A172 (cell line): ENCODE measurements at places on chromosomes 4 and X.

- no peak for DNase-seq
Observed at GRCh38 chr4:156501962-156502361, 469.6 kb downstream of the PDGFC start.

GRCh38 chr4:1869530-1870327, 1.5 kb upstream of the NSD2 start:
- no peak for DNase-seq

DNA sequence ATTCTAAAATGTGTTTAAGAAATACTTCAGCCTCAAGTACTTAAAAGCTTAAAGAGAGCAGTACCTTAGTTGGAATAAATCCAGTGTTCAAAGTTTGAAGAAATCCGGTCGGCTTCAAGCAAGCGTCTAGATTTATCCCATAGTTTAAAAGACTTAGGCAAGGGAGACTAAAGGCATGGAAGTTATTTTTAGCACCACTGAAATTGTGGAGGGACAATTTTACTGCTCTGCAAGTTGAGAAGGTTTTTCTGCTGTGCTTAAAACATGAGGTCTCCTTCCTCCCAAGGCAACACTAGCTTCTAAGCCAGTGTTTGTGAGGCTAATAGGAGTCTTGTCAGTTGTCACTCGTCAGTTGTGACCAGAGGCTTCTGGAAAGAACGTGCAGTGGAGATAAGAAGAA, 183.5 kb downstream of the MSL3 start:
- DNase-seq: no peak

- DNase-seq: peak; percentile 26
Observed at GRCh38 chrX:41518841-41519220, 71.7 kb downstream of the NYX start.

GRCh38 chr4:78938474-78938867, 767 bp downstream of the PAQR3 start:
- no peak for DNase-seq

- DNase-seq: peak; percentile 37
Observed at GRCh38 chr4:87679449-87680169, 29.5 kb downstream of the DMP1 start.

DNA sequence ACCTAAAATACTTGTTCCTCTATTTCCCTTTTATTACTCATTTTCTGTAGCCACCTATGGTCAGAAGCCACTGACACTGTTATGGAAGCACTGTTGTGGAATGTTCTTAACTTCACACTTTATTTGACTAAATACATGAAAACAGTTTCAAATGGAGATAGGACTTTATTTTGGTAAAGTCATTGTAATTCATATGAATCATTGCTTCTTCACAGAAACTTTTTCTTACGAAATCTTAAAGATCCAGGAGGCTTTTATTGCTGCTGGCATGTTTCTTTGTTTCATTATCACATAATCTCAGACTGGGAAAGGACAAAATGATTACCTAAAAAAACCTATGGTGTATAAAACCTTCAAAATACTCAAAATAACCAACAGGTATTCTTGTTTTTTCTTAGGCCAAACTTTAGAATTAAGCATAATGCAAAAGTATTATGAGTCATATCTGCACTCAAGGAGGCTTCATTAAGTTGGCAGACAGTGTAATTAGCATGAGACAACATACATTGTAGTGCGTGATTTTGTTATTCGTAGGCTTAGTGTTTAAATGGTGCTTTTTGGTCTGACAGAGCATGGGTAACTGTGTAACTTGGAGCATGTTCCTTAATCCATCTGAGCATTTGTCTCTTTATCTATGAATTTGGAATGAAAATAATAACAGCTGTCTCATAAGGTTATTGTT, 58.0 kb downstream of the SH3BGRL start:
- DNase-seq: no peak

DNA sequence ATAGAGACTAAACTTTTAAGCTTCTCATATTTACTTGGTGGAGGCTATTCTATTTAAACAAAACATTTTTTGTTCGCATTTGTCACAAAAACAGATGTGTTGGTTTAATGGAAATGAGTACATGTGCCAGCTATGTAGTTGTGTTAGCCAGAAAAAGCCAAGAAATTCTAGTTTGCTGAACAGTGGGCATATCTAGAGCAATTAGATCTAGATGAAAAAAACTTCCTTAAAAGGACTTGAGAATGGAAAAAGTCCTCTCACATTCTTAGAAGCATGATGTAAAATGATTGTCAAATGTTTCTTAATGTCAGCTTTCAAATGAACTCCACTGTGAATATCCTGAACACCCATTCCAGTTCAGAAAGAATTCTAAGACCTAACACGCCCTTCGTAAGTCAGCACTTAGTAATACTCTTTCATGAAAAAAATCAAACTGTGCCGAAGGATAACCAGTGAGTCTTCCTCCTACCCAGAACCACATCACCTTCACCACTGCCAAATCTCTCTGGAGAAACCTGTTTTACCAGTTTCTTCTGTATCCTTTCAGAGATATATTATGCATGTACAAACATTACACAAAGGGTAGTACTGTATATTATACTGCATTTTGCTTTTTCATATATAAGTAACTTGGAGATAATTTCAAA, 28.2 kb downstream of the PHKA1 start:
- no peak for DNase-seq

- DNase-seq: no peak
Observed at GRCh38 chr4:168995537-168996295, 14.3 kb downstream of the CBR4 start.

DNA sequence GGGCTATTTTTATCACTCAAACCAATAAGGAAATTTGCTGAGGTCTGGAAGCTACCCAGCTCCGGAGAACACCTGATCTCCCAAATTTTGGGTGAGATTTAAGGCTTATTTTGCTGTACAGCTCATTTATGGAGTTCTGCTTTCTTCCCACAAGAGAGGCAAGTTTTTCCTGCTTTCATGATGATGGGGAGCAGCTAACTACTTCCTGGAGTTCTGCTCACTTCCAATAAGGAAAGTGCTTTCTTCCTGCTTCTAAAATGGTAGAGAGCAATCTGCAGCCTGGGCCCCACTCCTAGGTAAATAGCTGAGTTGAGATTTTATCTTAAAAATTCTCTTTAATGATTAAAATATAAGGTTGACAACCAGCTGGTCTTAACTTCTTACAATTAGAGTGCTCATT, 606.0 kb upstream of the HTR2C start:
- DNase-seq: no peak

DNA sequence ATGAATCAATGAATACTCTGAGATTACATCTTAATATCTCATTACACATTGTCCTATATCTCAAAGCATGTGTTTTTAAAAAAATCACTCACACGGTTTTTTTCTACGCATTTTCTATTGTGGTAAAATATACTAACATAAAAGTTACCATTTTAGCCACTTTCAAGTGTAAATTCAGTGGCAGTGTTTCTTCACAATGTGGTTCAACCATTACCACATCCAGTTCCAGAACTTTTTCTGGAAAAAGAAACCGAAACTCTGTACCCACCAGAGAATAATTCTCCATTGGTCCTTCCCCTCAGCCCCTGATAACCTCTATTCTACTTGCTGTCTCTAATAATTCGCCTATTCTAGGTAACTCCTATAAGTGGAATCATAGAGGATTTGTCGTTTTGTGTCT, 35.3 kb upstream of the ACSL1 start:
- DNase-seq: no peak

- no peak for DNase-seq
Observed at GRCh38 chr4:77127215-77127614, 29.8 kb upstream of the CCNG2 start.

DNA sequence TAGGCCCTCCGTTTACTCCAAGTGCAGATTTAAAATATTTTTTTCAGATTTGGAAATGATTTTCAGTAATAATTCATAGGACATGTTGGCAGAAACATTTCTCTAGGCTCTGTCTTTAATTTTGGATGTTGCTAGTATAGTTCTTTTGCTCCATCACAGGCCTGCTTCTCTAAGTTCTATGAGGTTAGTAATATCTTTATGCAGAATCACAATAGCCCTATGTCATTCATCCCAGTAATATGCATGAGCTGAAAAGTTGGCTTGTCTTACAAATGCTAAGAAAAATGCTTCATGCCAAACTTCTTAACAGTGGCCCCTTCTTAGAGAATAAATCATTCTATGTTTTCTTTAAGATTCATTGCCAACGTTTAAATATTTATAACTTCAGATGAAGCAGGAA, 148.3 kb upstream of the TLL1 start:
- DNase-seq: no peak
